ENCODE measurements at places on chromosomes 13 and 19.

DNA sequence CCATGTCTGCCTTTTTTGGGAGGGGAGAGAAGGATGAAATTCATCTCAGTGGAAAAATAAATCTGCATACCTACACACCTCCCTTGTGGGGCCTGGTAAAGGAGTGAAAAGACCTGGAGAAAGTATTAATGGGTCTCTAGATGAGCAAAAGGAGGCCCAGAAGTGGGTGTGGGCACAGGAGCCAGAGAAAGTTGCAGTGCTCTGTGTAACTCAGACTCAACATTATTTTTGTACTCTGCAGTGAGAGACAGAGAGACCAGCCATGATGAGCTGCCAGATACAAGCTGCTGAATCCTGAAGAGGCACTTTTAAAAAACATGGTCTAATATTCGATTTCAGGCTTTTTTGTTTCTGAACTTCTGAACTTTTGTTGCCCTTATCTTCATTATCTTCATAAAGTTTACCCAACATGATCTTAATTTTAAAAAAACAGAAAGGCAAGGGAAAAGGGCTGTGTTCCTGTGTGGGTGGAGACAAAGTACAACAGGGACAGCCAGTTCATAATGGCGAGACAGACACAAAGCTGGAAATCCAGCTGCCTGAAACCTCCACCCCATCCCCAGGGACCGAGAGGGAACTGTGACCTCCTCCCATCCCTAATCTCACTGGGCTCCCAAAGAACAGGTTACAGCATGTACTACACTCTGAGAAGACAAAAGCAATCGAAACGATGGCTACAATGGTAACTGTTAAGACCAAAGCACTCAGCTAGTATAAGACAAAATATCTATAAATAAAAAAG is 77.2 kb downstream of the KLF12 start:
- DNase-seq = no peak

DNA sequence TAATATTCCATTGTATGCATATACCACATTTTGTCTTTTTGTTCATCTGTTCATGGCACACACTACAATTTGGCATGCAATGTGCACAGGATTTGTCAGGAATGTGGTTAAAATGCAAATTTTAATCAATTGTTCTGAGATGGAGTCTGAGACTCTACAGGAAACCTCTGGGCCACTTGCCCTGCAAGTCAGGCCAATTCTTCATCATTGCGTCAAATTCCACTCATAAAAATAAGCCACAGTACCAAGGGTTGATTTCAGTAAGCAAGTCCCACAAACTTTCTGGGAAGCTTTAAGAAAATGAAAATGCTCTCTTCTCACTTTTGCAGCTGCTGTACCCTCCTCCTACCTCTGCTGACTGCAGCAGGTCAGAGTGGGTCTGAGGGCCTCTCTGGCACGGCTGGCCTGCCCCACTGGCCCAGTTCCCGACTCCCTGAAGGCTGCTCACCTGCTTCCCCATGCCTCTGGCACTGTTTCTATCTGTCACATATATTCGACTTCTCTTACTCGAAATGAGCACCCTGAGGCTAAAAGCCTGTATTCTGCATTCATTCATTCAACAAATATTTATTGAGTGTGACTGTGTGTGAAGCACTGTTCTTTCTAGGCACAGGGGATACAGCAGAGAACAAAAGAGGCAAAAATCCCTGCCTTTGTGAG is 83.8 kb upstream of the WASF3 start:
- no peak for DNase-seq

DNA sequence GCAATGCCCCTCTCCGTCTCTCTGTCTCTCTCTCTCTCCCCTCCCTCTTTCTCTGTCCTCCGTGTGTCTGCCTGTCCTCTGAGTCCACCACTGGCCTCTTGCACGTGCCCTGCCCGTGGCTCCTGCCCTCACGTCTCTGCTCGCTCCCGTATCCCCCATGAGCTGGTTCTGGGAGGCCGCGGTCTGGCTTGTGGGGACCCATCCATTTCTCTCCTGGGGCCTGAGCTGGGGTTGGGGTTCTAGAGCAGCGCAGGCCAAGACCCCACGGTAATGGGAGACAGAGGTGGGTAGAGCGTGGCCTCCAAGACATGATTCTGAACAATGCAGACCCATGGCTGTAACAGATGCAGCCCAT is 19.0 kb downstream of the C2CD4C start:
- no peak for DNase-seq

DNA sequence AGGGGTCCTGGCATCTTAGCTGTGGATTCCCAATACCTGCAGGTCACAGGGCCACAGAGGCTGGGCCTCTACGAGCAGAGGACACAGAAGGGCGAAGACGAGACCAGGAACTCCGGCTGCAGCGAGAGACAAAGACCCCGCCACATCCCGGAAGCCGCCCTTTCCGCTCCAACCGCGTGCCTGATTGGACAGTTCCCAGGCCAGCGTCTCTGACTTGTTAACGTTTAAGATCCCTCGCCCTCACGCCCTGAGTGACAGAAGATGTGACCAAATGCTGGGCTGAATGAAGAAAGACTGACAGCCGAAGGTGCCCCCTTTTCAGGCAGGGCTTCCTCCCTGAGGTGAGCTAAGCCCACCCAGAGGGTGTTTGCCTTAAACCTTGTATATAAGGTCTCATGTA is at the start of gene ZNF98:
ZNF98 (minus strand) TSS at position 136 of the 400 bp plus-strand sequence; CDS start at position 14, 122 bp downstream.
- DNase-seq = no peak

DNA sequence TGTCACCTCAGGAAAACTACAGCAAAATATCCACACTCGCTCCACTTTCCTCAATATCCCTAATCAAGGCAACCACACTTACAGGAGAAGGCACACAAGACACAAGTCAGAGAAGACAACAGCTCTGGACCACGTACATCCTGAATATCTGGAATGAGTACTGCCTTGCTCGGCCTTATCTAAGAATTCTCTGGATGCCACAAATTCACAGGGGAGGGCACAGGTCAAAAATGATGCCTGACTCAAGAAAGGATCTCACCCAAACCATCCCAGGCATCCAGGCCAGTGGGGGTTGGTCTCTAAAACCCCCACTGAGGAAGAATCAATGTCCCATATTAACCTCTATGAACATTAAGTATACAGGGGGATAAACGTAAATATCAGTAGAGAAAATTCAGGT is 29.9 kb downstream of the ATP7B start:
- DNase-seq = no peak

DNA sequence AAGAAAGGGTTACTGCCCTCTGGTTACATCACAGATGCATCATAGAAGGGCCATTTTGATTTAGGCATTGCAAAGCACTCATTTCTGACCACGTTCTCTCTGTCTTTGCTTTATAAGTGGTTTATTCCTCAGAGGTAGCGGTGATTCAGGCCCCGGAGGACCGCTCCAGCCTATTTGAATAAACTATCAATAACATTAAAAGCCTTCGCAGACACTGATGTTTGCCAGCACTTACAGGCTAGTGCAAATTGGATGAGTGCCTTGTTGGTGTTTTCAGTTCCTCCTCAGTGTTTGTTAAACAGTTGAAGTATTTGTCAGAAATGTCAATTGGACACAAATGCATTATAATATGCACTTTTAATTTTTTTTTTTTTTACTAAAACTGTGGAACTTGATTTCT is 120.2 kb downstream of the RXFP2 start:
- DNase-seq = no peak

GRCh38 chr13:34611671-34612070 is 330.4 kb upstream of the NBEA start:
- DNase-seq = no peak

DNA sequence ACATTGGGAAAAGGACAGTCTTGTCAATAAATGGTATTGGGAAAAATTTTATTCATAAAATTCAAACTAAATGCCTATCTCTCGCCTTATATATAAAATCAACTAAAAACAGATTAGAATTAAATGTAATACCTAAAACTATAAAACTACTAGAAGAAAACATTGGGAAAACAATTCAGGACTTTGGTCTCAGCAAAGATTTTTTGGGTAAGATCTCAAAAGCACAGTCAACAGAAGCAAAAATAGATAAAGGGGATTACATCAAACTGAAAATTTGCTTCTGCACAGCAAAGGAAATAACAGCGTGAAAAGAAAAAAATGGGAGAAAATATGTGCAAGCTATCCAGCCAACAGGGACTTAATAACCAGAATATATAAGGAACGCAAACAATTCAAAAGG is 24.3 kb upstream of the ZC3H13 start:
- DNase-seq = no peak

DNA sequence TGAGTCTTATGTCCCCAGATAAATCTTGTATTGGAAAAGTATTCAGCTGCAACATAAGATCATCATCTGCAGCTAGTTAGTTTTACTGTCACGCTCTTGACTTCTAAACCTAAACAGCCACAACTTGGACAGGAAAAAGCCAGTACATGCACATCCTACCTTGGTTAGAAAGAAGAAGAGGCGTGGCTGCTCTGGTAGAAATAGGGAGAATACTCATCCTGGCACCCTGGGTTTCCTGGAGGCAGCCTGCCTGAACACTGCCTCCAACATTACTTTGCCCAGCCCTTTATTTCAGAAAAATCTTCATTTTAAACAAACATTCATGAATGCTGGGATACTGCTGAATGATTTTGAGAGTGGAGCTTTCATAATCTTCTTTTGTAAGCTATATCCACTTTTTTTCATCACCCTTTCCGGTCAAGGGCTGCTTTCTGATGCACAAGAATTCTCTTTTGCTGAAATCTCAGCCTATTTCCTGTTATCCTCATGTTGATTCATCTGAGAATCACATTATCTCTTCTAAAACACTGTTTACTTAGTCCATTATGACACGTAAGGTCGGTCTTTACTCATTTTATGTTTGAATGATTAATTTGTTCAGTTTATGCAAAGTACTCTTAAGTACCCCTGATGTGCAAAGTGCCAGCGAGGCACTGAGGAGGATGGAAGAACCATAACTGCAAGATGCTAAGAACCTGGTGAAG is 55.2 kb downstream of the STARD13 start:
- DNase-seq = no peak

- no peak for DNase-seq
These were observed 322.5 kb upstream of the ZNF507 start for GRCh38 chr19:32022731-32023563.

DNA sequence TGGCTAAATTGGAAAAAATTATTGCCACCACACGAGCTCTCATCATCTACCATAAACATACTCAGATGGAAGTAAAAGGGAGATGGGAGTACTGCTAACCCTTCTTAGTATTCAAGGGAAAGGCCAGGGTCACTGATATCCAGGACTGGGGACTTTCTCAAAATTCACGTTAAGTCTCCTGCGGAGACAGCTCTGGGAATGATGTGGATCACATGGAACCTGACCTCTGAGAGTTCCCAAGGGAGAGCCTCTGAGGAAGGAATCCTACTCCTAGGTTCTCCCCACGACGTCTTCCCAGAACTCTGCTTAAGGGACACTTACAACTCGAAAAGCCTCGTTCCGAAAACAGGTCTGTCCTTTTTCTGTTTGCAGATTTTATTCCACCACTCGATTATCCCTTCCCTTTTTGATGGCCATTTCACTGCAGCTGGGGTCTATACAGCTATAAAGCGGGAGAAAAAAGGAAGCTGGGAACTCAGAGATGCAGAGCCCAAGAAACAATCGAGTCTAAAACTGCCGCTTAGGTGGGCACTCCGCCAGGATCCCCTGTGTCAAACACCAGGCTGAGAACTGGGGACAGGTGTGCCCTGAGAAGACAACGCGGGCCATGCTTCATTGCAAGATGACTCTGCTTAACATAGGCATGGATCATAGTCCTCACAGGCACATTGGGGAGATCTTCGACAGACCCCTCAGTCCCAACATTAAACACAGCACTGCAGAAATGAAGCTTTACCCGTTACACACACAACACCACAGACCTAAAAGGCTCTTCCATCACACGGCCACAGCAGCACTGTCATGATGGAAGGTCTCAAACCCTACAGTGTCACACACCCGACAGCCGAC is 823 bp upstream of the ZNF567 start:
- DNase-seq = no peak

DNA sequence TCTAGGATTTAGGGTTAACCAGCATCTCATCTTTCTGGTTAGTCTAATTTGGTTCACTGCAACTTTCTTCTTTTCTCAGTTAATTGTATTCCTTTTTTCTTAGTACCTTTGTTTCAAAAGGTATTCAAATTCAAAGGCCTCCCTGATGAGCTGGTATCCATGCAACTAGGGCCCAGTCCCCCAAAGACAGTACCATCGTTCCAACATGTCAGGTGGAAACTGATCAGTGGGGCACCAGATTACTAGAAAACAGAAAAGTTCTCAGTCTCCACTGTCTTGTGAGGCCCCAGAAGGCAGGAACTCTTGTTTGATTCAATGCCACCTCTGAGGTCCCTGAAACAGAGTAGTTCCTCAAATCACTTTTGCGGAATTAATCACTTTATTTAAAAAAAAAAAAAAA is 303.2 kb upstream of the NBEA start:
- no peak for DNase-seq

DNA sequence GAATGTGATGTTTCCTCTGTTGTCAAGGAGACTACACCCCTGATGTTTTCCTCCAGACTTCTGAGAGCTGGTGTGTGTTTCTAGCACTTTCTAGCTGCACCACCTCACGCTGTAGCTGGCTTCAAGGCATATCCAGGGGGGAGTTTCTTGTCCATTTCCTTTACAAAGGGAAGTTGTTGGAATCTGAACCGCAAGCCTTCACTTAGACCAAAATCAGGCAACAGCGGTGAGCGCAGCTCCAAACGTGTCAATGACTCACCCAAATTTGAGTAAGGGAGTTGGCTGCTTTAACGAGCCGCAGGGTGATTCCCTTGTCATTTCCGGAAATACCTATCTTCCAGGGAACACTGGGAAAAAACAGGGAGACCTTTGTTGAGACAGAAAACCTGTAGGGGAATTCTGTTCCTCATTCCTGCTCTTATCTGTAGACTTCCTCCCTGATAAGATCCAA is 2.5 kb downstream of the LDLR start:
- DNase-seq = peak; percentile 84

DNA sequence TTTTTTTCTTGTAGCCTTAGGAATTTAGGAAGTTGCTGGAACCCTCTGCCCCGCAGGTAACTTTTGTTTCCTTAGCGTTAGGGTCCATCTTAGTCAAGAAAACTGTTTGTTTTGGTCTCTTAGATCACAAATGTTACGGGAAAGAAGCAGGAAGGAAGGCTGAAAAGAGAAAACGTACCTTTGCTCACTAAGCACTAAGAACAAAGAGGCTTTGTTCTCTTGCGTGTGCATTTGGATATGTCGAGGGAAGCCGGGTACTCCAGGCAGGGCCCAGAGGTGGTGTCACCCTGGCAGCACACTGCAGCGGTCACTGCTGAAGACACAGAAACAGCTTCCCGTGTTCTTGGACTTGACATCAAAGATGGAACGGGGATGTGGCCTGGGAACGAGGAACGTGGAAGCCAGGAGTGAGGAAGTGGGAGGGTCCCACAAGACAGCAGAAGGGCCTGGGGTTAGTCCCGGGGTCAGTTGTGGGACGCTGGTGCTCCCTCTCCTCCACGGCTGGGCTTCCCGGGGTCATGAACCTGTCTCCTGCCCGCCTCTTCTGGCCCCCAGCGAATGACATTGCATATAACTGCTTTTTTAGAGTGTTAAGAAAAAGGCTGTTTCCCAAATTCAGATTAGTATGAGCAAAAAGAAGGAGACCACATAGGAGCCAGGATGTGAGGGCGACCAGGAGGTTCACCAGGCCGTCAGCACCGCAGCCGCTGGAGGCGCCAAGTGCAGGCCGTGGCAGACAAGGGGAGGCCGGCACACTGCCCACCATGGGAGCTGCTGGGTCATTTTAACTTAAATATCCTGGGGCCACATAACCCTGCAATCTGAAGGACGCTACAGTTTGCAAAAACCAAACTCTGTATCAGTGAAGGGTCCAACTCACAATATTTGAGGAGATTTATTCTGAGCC is 31.6 kb downstream of the ATP11A start:
- DNase-seq = no peak
